ENCODE measurements at places on chromosomes 16 and 17. TPM values are rescaled to one million over a fixed set of nuclear protein-coding genes. Genes with fewer than 3 reads are reported as not detected.

The ZNF319 gene
- 6.3 TPM for total RNA-seq

The SMPD3 gene
- not detected for total RNA-seq

The TVP23A gene
- total RNA-seq, result not detected

The ZP2 gene
- total RNA-seq, result not detected

The GP2 gene
- total RNA-seq, result not detected

The ASGR2 gene
- total RNA-seq, result not detected

The ZPBP2 gene
- total RNA-seq, result not detected

The VPS4A gene
- 41.8 TPM for total RNA-seq

The AIPL1 gene
- not detected for total RNA-seq

The KRT9 gene
- total RNA-seq, result not detected

The CCL1 gene
- not detected for total RNA-seq

The FBXO39 gene
- 0.22 TPM for total RNA-seq

The MMP15 gene
- 15.1 TPM for total RNA-seq

All from placental pericyte (primary cell).